ENCODE measurements at places on chromosomes 7 and 10. TPM values are rescaled to one million over a fixed set of nuclear protein-coding genes. Genes with fewer than 3 reads are reported as not detected.

- DNase-seq = no peak
Measured at GRCh38 chr7:8908889-8909288, 475.5 kb downstream of the NXPH1 start.

GRCh38 chr10:86472061-86472460 lies 49.5 kb downstream of the WAPL start:
- no peak for DNase-seq

CCL26 gene
- 0.84 TPM for total RNA-seq

GRCh38 chr7:137166363-137166762 lies 177.2 kb downstream of the PTN start:
- no peak for DNase-seq

GRCh38 chr10:125373546-125373945 lies 213.2 kb upstream of the CTBP2 start:
- DNase-seq = no peak

ASAH2 gene
- 1.6 TPM for total RNA-seq

DNA sequence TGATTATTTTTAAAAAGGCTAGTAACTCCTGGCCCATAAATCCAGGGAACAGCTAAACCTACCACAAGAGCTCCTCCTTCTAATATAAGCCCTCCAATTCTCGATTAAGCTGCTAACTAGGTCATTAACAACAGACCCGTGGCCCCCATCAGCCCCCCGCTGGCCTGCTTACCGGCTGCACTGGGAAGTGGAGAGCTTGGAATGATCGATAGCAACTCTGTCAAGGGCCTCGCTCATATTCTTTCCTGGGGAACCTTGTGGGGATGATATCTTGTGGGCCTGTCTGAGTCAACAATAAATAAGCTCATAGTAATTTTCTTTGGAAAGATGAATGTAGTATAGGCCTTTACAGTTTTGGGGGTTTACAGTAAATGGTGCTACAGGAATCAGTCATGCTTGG lies 353.5 kb downstream of the TCERG1L start:
- DNase-seq = no peak

SOSTDC1 gene
- 19.8 TPM for total RNA-seq

DNA sequence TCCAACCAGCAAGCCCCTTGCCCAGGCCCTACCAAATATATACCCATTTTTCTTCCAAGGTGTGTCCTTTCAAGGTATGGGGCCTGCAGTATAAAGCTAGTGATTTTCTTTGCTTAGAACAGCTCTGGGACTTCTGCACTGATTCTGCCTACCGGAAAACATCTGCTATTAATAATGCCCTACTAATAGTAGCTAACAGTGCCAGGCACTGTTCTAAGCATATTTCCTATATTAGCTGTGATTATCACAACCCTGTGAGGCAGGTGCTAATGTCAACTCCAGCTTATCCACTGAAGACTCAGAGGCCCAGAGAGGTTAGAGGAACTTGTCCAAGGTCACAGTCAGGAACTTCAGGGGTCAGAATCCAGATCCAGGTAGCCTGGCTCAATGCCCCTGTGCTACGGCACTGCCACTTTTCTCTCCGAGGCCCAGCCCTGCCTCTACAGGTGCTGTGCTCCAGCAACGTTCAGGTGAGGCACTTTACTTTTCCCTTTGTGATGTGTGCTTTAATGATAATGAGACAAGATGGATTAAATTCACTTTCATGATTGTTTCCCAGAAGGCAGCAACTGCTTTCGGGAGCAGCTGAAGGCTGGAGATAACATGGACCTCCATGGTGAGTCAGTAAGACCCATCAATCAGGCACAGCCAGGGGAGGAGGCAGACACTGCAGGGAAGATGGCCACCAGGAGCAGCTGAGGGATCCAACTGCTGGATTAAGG lies 26.7 kb downstream of the TAS2R41 start:
- DNase-seq = no peak

VIPR2 gene
- total RNA-seq = 8.5 TPM

DNA sequence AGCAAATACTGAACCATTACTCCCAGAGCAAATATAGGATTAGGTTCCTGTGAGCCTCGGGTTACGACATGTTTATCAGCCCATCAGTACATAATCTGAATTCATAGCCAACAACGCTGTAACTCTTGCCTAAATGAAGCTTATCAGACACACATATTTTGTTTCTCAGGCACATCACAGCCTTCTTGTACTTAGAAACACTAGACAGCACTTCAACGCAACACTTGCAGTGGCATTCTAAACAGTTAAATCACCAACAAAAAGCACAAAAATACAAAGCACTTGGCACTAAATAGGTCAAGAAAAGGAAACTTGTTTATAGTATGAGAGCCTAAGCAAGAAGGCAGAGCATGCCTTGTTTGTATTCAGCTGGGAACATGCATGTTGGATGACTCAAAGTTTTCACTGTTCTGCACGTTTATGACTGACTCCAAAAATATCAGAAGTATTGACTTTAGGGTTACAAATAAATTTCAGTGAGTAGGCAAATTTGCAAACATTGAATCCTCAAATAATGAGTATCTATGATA lies 75.0 kb downstream of the VPS50 start:
- DNase-seq = no peak

DNA sequence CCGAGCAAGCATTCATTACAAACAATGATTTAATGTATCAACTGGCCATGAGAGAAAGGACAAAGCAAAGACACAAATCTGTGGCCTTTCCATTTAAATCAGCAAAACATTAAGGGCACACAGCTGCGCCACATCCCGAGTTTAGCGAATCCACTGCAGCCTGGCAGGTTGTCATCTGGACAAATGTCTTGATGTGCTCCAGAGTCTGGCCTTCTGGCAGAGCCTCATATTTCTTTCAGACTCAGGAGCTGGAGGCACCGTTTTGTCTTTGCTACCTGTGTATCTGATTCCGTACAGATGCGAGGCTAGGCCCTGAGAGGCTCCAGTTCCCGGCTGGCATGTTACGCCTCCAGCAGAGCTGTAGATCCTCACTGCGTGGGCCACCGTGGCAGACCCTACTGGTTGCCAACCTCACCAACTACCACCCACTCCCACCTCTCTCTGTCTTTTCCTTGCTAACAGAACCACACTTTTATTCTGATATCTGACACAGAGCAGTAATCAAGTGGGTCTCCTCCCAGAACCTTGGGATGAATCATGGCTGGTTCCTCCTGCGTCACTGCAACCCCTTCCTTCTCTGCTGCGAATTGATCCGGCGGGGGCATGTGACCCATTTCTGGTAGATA lies 40.9 kb upstream of the EFCAB10 start:
- DNase-seq = no peak

DNA sequence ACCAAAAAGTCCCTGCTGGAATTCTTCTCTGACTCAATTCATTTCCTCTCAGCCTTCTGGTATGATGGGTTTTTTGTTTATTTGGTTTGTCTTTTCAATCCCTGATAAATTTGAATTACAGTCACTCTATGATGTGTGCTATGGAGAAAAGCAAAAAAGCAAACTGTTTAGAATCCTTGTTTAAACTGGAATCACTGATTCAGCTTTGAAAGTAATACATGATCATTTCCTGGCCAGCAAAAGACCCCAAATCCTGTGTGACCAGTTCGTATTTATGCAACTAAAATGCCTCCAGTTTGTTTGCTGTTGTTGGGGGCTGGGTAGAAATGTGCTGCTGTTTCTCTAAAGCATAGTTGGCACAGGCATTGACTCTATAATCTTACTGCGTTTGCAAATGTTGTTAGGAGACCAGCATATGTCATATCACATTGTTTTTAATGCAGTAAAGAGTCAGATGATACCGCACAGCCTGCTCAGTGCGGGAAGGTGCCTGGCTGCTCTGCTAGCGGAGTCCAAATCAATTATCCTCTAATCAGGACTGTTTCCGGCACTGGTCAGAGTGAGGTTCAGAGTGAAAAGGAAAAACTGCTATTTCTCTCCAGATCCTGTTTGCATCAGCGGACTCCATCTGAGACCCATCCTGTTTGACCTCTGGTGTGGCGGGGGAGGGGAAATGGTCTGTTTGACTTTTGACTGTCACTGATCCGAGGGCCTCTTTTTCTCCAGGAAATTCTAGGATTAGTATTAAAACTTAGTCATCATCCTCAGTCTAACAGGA lies 40.6 kb upstream of the ADD3 start:
- DNase-seq = peak; percentile 68

- peak; percentile 61 for DNase-seq
Measured at GRCh38 chr10:58638388-58638787, 125.7 kb downstream of the BICC1 start.

DNA sequence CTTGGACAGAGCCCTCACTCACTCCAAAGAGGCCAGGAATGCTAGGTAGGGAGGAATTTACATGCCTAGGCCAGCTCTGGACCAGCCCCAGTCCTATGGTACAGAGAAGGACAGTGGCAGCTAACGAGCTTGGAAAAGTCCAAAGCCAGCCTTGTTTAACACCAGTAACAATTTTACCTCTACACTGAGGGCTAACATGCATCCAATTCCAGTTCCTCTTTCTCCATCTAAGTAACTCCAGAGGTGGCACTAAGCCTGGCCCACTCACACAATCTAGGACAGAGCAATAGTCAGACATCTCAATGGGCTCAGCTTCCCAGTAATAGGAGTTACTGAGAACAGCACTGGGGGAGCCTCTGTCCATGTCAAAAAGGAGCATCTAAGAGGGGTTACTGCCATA lies 5.7 kb upstream of the LCOR start:
- no peak for DNase-seq

PNLIPRP2 gene
- 0.49 TPM for total RNA-seq

WDFY4 gene
- 1.2 TPM for total RNA-seq

DNA sequence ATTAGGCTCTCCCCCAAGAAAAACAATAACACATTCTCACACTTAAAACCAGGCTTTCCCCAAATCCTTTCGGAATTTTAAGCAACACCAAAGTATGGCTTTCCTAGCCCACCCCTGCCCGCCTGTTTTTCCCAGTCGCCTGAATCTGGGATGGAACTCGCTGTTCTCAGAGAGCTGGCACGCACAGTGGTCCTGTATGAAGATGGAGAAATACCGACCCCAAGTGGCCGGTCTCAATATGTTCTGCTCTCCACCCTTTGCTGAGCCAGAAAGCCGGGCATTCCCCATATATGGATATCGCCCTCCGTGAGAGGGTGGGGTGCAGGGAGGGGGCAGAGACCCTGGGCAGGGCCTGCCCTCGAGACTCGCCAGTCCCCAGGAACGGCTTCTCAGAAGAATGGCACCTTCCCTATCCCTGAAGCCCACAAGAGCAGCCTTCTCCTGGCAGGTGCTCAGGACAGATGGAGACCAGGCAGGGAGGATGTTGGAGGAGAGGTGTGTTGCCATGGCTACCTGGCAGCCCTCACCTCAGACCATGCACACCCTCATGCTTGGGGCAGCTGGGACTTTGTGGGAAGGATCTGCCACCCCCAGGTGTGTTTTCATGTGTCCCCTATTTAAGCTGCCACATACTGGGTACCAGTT lies 3.4 kb downstream of the TACR2 start:
- DNase-seq = peak; percentile 80

UCMA gene
- 2.6 TPM for total RNA-seq

DNA sequence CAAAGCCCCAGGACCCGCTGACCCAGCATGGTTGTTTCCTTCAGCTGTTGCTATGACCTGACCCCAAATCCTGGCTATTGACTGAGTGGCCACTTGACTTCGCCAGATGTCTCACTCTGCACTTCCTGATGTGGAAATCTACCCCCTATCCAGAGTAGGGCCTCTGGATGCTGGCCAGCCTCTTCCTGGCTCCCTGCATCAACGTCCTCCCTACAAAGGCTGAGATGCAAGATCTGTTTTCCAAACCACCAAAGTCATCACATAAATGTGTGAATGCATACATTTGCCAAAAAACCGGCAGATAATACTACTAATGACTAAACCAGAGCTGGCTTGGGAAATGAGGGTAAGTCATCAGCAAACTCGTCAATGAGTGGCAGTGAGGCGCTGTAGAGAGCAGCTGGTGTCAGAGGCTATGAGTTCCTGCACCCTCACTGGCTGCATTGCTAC lies 70.4 kb downstream of the PYROXD2 start:
- peak; percentile 87 for DNase-seq

C7orf33 gene
- total RNA-seq = 0.27 TPM

DNA sequence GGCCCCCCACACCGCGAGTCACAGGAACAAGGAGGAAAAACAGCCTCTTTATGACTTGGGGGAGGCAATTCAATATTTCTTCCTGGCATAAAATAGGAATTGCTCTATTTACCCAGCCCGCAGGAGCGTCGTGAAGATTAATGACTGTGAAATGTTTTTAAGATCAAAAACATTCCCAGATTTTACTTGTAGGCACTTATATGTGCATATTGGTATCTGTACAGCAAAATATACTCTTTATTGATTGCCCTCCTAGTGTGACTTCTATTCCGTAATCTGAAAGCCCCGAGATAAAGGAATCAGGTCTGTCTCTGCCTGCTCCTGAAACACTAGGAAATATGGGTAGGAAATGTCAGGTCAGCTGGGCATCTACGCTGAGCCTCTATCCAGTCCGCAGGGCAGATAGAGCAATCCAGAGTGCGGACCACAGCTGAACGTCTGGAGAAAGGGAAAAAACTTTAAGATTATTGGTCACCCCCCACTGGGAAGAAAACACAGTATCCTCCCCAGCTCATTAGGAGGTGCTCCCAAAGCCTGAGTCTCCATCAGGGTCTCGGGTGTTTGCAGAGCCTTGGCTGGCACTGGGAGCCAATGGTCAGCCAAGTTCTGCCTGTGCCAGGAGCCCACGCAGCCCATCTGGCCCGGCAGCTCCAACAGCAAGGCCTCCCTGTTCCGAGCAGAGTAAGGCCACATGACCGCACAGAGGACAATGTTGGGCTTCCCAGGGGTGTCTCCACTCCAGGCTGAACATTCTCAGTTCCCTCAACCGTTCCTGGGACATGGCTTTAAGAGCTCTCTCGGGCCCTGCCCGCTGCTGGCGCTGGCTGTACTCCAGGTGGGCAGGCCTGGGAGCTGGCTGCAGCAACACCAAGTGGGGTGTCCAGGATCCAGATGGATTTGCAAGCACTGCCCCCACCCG lies 7.7 kb downstream of the CTBP2 start:
- peak; percentile 69 for DNase-seq

VIM gene
- total RNA-seq = 2,331 TPM

- peak; percentile 81 for DNase-seq
Measured at GRCh38 chr7:31027161-31027965, 24.7 kb upstream of the ADCYAP1R1 start.

GRCh38 chr7:27693794-27694193 lies 31.1 kb upstream of the HIBADH start:
- DNase-seq = peak; percentile 46

FAM25A gene
- total RNA-seq = not detected

DNA sequence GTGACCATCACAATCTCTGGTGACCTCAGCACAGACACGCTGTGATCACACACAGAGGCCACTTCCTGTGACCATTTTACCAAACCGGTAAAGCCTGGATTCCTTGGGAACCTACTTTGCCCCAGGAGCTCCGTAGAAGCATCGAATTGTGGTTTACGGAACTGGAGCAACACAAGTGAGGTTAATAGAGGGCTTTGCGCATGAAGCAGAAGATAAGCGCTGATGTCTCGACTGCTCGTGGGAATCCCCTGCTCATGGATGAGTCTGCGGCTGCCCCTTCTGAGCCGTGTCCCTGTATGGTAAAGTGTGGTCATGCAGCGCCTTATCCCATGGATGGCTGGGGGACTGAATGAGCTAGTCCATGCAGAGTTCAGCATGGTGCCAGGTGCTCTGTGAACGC lies 53.6 kb downstream of the VIPR2 start:
- DNase-seq = no peak

FOXP2 gene
- total RNA-seq = 10.0 TPM
